ENCODE measurements at places on chromosomes 11 and 22. TPM values are rescaled to one million over a fixed set of nuclear protein-coding genes. Genes with fewer than 3 reads are reported as not detected.

NAALAD2 gene
- 1.1 TPM for total RNA-seq

WBP2NL gene
- total RNA-seq, result not detected

- H3K27me3 ChIP-seq, result no peaks in the 10 kb centered on the region
- H3K4me1 ChIP-seq, result no peaks in the 10 kb centered on the region
Observed at GRCh38 chr22:33325232-33326004, 267.2 kb upstream of the SYN3 start.

DNA sequence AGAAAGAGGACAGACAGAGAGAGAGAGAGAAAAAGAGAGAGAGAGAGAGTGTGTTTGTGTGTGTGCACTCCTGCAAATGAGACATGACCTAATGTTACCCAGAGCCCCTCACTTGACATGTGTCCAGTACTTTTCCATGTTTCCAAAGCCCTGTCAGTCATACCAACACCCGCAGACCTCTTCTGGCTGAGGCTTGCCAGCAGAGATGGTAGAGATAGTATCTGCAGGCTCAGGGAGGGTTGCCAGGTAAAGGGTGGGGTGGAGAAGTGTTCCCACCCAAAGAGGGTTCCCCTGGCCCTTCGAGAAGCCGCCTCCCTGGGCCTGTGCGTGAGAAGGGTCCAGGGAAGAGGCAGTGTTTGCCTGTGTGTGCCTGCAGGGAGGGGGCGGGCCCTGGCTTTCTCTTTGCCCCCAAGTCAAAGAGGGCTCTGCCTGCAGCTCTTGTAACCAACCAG lies 40.7 kb downstream of the POU2F3 start:
- no peak for DNase-seq
- no peak overlapping the region for H3K27ac ChIP-seq
- no peaks in the 10 kb centered on the region for H3K4me1 ChIP-seq
- no peaks in the 10 kb centered on the region for H3K27me3 ChIP-seq

DNA sequence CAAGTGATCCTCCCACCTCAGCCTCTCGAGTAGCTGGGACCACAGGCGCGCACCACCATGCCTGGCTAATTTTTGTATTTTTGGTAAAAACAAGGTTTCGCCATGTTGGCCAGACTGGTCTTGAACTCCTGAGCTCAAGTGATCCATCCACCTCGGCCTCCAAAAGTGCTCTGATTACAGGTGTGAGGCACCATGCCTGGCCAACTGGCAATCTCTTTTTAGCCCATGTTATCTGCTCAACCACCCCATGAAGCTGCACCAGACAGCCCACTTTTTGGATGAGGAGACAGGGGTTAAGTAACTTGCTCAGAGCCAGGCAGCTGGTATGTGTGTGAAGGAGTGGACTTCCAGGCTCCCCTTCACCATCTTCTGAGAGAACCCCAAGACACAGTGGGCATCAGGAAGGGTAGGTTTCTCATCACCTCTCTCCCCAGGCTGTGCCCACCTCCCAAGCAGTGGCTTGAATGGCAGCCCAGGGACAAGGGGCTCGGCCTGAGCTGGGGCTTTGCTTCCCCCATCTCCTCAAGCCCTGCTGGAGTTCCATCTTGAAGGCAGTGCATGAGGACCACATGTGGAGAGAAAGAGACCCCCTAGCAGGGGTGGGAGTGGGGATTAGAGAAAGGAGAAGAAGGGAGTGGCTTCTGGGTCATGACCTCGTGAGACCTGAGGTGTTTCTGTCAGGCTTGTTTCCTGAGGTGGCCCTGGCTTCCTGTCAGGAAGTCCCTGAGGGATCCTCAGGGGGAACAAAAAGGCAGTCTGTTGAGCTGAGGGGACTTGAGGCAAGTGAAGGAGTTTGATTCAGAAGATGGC lies 87.5 kb upstream of the PARVA start:
- no peak overlapping the region for H3K4me3 ChIP-seq
- no peak for DNase-seq
- H3K36me3 ChIP-seq, result no peaks in the 10 kb centered on the region
- H3K27me3 ChIP-seq, result no peaks in the 10 kb centered on the region
- H3K4me1 ChIP-seq, result peaks cover 37% of the 10 kb centered on the region
- no peak overlapping the region for H3K27ac ChIP-seq

DNA sequence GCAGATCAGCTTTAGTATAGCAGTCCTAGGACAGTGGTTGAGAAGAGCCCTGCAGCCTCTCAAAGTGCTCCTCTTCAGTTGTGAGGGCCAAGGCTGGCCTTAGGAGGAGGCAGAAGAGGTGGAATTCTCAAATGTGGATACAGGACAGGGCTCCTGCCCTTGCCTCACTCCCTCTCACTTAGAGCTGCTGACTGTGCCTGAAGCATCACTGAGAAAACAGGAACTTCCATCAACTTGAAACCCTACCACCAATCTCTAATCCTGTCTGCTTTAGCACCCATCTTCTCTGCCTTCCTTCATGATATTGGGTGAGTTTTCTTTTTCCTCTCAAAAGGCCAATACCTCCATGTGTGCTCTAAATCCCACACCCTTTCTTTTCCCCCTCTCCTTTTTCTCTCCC lies 14.4 kb upstream of the UCP3 start:
- H3K4me3 ChIP-seq, result no peak overlapping the region
- H3K27ac ChIP-seq, result no peak overlapping the region
- no peak for DNase-seq
- H3K4me1 ChIP-seq, result peaks cover 22% of the 10 kb centered on the region
- no peaks in the 10 kb centered on the region for H3K36me3 ChIP-seq

Data from endothelial cell of umbilical vein (primary cell).